ENCODE measurements at places on chromosomes 16 and 17. TPM values are rescaled to one million over a fixed set of nuclear protein-coding genes. Genes with fewer than 3 reads are reported as not detected.

ITGAX gene
- not detected for total RNA-seq

TMC5 gene
- 0.33 TPM for total RNA-seq

CSNK2A2 gene
- total RNA-seq = 29.3 TPM

EXOC3L1 gene
- total RNA-seq = not detected

PYDC1 gene
- not detected for total RNA-seq

PPY gene
- total RNA-seq = not detected

SLC52A1 gene
- 0.52 TPM for total RNA-seq

BAIAP3 gene
- total RNA-seq = 1.0 TPM

TENT4B gene
- 10.3 TPM for total RNA-seq

MAPT gene
- total RNA-seq = under 0.01 TPM

SDR42E1 gene
- 20.0 TPM for total RNA-seq

SPDYE4 gene
- total RNA-seq = not detected

RTN4RL1 gene
- under 0.01 TPM for total RNA-seq

GPR139 gene
- total RNA-seq = not detected

CFAP97D1 gene
- total RNA-seq = not detected
